ENCODE measurements at places on chromosomes 4 and X.

DNA sequence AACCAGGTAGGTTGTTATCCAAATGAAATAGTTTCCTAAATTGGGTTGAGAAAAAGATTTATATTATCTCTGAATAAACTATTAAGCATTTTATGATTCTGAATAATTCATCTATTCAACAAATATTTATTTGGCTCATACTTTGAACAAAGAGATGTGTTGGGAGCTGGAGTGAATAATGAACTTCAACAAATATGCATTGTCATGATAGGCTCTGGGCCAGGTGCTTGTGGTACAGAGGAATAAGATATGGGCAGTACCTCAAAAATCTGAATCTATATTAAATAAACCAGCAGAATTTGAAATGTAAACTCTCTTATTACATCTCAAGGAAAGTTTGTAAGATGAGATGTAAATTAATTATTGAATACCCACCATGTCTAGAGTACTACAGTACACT is 75.7 kb upstream of the DCLK2 start:
- no peak for DNase-seq

DNA sequence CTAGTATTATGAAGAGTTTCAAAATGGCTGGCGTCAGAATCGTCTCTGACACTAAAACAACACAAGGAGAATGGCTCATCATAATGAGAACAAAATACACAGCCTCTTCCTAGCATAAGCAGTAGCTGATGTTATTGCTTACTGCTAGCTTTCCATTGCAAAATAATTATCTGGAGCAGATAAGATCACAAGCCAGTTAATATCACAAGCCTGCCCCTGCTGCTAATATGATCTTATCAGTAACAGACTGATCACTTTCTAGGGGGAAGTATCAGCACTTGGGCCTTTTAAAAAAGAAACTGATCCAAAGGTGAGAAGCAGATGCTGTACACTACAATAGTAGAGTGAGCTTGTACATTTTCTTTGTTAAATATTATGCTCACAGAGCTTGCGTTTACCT is 554.8 kb upstream of the PABPC4L start:
- DNase-seq = no peak

GRCh38 chrX:70449457-70449966 is 4.9 kb downstream of the DLG3 start:
- DNase-seq = no peak

DNA sequence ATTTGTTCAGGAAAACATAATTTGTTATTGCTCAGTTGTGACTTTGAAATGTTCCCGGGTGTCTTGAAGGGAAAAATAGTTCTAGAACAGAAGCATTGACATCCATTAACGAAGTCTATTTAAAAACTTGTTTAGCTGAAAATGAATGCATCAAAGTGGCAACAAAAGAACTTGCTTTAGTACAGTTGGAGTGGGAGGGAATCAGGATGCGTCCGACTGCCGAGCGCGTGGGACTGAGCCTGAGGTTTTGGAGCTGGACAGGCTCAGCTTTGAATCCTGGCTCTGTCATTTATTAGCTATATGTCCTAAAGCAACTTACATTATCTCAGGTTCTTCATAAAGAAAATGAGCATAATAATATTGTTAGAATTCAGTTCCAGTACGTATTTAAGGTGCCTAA is 9.0 kb upstream of the ERVMER34-1 start:
- DNase-seq = no peak

- no peak for DNase-seq
Observed at GRCh38 chr4:20430259-20430941, 178.7 kb downstream of the SLIT2 start.

DNA sequence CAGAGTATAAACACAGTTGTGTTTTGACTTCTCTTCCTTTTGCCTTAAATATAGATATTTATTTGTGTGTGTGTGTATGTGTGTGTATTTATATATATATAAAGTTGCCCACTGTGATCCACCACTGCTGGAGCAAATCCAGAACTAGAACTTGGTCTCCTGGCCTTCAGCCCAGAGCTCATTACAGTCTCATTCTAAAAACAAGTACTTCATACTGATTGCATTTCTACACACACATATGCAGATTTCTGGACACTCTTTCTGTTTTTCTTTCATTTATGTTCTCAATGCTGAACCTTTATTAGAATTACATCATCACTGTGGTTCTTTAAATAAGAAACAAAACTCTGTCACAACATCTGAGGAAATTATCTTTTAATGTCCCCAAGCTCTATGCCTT is 381 bp downstream of the TXK start:
- no peak for DNase-seq

GRCh38 chrX:109684136-109684535 is 48.9 kb downstream of the ACSL4 start:
- no peak for DNase-seq

DNA sequence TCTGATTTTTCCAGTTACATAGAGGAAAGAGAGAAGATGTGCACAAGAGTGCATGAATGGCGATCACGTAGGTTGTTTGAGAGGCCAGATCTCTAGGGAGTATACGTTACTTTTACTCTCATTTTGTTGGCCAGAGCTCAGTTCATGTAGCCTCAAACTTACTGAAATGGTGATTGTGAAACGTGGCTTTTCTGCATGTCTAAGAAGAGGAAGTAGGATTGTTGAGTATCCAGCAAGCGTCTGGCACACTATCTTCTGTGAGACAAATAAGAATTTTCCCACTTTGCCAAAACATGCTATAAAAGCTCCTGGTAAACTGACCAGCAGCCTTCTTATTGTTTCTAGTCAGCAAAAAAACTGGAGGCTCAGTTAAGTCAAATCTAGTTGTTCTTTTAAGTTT is 264.5 kb upstream of the EMCN start:
- DNase-seq = no peak
